MCF 10A (cell line): ENCODE measurements at places on chromosomes 16 and 17. TPM values are rescaled to one million over a fixed set of nuclear protein-coding genes. Genes with fewer than 3 reads are reported as not detected.

Gene ENGASE
- total RNA-seq = 34.5 and 40.3 TPM in 2 replicates

Gene ICAM2
- total RNA-seq = 0.34 TPM in 1 of 2 replicates, not detected in the other

Gene KRT23
- total RNA-seq = not detected in 2 replicates

Gene C16orf74
- total RNA-seq = 62.6 and 68.5 TPM in 2 replicates

Gene CCDC154
- total RNA-seq = 0.28 and 1.2 TPM in 2 replicates

Gene DDX52
- 37.8 and 42.5 TPM in 2 replicates for total RNA-seq

Gene P2RX1
- not detected in 2 replicates for total RNA-seq

Gene SLC16A11
- total RNA-seq = not detected in 2 replicates

Gene PSMD11
- 123 and 134 TPM in 2 replicates for total RNA-seq

Gene NAT9
- 58.1 and 64.8 TPM in 2 replicates for total RNA-seq

Gene DUS1L
- total RNA-seq = 116 and 123 TPM in 2 replicates

Gene PHOSPHO1
- not detected in 2 replicates for total RNA-seq

Gene RND2
- 0.16 TPM in 1 of 2 replicates, not detected in the other for total RNA-seq

Gene DOC2A
- total RNA-seq = 1.2 TPM in 2 replicates

Gene HSF4
- total RNA-seq = 34.3 and 34.8 TPM in 2 replicates

Gene CFAP97D1
- not detected in 2 replicates for total RNA-seq

Gene PDILT
- not detected in 2 replicates for total RNA-seq

Gene KRTAP4-7
- total RNA-seq = not detected in 2 replicates

Gene PRSS53
- total RNA-seq = 4.4 and 5.5 TPM in 2 replicates

Gene PNMT
- total RNA-seq = not detected in 2 replicates

Gene TP53TG3F
- not detected in 2 replicates for total RNA-seq

Gene CCL16
- total RNA-seq = not detected in 2 replicates

Gene ABCC11
- total RNA-seq = 0.20 and 0.44 TPM in 2 replicates

Gene MBTD1
- 7.4 and 7.7 TPM in 2 replicates for total RNA-seq

Gene SBK1
- 0.14 and 0.25 TPM in 2 replicates for total RNA-seq

Gene TEDC2
- 3.5 and 6.9 TPM in 2 replicates for total RNA-seq

Gene IRF8
- not detected in 2 replicates for total RNA-seq
